ENCODE measurements at places on chromosomes 1 and 21.
A peak's percentile ranks its signal among the peaks of the same experiment; 100 is the strongest.

DNA sequence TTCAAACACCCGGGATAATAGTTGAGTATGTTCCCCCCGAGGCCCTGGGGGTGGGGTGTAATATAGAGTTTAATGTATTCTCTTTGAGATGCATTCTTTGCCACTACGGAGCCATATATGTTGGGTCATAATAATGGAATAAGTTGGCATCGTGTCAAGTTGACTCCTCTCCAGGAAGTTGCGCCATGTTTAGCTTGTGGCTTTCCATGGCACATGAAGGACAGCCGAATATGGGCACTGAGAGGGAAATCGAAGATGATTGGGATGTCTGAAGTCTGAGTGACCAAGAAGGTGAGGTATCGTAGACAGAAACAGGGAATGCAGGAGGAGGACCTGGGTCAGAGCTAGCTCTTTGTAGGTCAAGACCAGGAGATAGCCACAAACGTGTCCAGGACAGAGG is 92.6 kb downstream of the PAX7 start:
- no peak for DNase-seq

DNA sequence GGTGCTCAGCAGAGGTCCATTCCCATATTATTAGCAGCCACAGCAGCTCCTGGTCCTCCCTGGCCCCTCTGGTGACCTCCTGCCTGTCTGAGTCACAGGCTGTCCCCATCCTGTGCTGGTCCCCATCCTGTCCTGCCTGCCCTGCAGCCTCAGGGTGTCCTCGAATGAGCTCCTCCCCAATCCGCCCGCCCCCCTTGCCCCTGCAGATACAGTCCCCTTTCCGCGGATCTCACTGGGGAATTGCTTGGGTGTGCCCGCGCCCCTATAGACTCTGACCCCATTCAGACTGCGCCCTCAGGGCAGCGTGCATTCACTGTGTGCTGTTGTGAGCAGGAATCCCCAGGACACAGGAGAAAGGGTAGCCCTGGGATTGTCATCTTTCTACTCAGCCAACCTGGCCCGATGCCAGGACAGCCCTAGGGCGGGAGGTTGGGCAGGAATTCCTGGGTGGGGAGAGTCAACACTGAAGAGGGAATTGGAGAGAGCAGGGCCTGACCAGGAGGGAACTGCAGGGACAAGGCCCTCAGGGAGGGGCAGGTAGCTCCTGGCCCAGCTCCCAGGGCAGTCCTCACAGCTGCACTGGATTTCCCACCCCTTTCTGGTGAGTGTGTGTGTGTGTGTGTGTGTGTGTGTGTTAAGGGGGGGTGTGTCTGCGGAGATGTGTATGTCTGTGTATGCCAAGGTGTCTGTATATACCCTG is 1.1 kb upstream of the GUCA2A start:
- DNase-seq, result peak; percentile 71

- DNase-seq, result no peak
These were observed 11.7 kb upstream of the MAP3K21 start for GRCh38 chr1:233315718-233316301.

GRCh38 chr21:33075596-33076195 is 5.8 kb downstream of the OLIG1 start:
- DNase-seq, result no peak

DNA sequence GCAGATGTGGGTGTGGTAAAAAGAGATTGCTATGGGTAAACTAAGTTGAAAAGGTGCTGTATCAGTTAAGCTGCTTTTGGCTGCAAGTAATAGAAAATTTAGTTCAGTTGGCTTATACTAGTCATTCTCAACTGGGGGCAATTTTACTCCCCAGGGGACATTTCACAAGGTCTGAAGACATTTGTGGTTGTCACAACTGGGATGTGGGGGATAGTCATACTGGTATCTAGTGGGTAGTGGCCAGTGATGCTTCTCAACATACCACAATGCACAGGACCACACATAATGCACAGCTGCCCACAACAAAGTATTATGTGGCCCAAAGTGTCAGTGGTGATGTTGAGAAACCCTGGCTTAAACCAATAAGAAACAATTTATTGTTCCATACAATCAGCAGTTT is 31.4 kb downstream of the SERTAD4 start:
- no peak for DNase-seq

GRCh38 chr1:39819091-39819812 is 30.6 kb upstream of the BMP8B start:
- no peak for DNase-seq

DNA sequence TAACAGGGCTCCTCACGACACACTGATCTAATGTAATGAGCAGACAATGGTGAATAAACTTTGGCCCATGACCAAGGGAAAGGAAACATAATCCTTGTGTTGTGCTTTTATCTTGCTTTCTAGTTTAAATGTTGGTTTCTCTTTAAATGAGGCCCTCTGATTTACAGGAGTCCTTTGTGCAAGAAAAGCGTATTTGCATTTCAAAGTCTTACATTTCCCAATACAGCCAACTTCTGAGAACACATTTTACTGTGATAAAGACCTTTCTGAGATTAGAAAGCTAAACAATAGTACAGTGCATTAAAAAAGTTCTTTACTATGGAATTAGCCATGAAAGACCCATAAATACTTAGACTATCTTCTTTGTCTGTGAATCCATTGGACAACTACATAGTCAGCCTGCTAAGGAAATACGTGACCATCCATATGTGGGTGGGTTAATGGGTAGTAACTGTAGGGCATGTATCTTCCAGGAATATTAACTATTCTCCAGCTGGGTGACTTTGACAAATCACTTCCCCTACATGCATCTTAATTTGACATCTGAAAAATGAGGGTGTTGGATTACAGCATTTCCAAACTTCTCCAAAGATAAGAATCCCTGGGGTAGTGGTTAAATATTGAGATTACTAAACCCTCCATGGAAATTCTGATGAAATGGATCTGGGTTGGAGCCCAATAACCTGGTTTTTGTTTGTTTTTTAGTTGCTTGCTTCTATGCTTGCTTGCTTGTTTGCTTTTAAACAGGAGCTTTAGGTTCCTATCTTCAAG is 50.3 kb upstream of the USP1 start:
- no peak for DNase-seq

GRCh38 chr1:93603106-93603505 is 78.5 kb downstream of the BCAR3 start:
- no peak for DNase-seq

DNA sequence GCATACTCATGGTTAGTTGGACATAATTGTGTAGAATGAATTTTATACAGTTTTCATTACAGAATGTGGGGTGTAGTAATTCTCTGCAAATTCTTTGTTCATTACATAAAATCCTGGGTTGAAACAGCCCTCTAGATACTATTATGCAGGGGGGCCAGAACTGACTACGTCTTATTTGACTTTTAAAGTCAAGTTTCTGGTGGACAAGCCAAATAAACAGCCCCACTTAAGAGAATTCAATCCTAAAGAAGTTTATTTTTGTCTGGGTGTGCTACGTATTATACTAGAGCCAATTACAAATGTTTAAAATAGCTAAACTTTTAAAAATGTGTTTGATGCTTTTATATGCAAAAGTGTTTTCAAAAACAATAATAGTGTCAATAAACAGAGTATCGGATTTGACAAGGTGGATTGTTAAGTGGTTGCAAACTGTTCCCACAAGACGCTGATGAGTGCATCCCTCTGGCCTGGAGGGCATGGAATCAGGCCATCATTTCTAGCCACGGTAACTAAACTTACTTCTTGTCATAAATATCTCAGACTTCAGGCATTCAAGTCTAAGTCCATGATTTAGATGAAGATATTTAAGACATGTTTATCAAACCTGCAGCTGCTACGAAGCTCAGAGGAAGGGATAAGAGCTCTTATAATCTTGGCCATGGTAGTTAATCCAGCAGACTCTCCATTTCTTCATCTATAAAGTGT is 646.3 kb downstream of the KIF26B start:
- no peak for DNase-seq

- no peak for DNase-seq
These were observed 424.6 kb upstream of the PTBP2 start for GRCh38 chr1:96296991-96297390.

DNA sequence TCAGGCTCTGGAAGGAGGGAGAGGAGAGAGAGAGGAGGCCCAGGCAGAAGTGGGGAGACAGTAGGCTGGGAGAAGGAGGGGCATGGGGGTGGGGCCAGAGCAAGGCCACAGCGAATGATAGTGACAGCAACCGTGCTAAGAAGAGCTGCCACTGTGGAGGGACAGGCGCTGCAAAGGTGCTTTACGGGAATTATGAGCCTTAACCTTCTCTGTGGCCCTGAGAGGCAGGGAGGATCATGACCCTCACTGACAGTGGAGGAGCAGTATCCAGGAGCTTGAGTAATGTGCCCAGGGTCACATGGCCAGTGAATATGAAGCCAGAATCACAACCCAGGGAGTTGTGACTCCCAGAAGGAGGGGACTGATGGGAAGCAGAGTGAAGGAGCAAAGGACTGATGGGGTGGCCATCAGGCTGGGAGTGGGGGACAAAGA is 53.4 kb upstream of the RPL11 start:
- DNase-seq, result peak; percentile 75

- DNase-seq, result no peak
These were observed 143.0 kb downstream of the ELAVL4 start for GRCh38 chr1:50251702-50252101.

DNA sequence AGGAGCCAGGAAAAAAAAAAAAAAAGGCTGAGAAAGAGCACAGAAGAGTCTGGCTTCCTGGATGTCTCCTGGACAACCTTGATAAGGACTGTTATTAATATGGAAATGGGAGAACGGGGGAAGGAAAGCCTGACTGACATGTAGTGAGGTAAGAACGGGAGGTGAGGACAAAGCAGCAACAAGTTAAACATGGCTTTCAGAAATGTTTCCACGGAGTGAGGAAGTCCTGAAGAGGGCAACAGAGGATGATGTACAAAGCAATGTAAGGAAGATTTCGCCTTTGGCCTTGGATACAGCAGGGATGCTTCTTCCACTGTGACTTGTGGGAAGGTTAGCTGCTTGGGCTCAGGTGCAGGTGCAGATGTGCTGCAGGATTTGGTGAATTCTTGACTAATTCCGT is 11.9 kb upstream of the NIBAN1 start:
- DNase-seq, result no peak

DNA sequence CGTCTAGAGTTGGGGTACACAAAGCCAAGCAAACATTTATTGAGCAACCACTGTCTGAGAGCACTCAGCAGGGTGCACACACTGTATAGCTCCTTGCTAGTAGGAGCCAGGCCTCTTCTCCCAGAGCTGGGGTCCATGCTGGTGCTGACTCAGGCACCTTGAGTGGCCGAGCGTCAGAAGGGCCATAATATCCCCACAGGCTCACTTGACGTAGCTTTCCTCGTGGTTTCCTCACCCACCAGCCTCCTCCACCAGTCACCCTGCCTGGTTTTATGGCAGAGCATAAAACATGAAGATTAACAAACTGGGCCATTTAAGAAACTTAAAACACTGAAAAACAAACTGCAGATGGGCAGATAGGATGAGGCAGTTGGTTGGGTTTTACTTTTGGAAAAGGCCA is 361.5 kb downstream of the HHAT start:
- DNase-seq, result no peak

GRCh38 chr1:158251163-158251562 is 3.1 kb upstream of the CD1A start:
- no peak for DNase-seq

GRCh38 chr1:1982379-1983232 is 21.0 kb downstream of the CFAP74 start:
- peak; percentile 9 for DNase-seq

DNA sequence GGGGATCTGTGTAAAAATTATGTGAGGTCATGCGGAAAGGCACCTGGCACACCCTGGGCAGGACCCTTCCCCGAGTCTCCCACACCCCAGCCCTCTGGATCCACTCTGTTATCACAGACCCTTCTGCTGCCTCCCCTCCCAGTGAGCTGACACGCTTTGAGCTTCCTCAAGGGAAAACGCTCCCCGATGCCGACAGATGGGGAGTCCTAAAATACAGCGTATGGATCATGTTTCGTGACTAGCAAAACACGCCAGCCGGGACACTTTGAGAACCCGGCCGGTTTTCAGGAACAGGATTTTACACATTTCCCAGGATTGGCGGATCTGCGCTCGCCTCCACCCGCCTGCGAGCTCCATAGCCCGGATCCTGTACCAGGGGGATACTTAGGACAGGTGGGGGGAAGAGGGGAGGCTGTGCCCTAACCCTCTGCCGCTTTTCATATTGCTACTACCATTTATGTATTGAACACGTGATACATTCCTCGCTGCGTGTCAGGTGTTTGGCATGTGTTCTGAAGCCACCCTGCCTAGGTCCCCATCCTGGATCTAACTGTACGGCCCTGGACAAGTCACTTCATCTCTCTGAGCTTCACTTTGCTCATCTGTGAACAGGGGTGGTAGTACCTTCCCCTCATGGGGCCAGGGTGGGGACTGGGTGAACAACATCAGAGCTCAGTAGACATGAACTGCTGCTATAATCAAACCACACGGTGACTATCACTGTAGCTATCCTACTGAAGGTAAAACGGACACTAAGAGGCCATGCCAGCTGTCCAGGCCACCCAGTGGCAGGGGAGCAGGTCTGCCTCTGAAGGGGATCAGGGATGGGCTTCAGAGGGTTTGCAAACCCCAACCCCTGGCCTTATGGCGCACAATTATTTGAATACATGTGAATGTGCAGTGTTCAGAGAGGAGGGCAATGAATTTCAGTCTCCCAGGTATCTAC is 63.2 kb downstream of the SSBP3 start:
- no peak for DNase-seq

DNA sequence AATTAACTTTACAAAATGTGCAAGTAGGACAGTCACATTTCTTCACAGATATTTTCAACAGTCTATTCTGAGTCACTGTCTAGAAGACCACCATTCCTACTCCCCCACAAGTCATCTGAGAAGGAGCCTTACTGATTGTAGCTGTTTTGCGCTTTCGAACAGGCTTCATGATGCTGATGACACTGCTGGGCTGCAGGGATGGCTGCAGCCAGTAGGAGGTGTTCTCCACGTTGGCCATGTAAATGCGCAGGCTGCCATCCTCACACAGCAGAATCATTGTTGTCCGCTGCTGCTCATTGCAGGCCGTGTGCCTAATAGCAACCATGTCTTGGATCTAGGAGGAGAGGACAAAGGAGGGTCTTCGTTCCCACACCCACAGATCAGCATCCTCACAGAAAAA is 56.9 kb downstream of the UBR4 start:
- no peak for DNase-seq

- DNase-seq, result no peak
These were observed 56.8 kb downstream of the ECE1 start for GRCh38 chr1:21233490-21233889.

DNA sequence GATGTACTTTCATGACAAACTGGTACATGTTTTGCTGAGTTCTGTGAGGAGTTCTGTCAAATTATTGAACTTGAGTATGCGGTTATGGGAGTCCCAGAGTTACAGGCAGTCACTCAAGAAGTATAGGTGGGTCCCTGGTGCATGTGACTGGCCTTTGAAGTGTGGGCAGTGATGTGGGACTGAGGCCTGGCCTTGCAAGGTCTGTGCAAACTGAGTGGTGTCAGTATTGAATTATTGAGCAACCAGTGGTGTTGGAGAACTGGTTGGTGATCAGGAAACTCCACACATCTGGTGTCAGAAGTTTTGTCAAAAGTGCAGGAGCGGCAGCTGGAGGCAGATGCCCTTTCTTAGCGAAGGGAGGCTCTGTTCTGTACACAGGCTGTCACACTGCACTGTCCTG is 5.2 kb downstream of the ZNF678 start:
- DNase-seq, result no peak

GRCh38 chr1:15110867-15111230 is 42.7 kb upstream of the TMEM51 start:
- DNase-seq, result no peak

Data from right cardiac atrium (tissue), 5 donors.